NCI-H1436 (cell line): ENCODE measurements at places on chromosomes 7 and 10.

GRCh38 chr7:133839121-133839520, 288.0 kb upstream of the LRGUK start:
- no peak for DNase-seq

DNA sequence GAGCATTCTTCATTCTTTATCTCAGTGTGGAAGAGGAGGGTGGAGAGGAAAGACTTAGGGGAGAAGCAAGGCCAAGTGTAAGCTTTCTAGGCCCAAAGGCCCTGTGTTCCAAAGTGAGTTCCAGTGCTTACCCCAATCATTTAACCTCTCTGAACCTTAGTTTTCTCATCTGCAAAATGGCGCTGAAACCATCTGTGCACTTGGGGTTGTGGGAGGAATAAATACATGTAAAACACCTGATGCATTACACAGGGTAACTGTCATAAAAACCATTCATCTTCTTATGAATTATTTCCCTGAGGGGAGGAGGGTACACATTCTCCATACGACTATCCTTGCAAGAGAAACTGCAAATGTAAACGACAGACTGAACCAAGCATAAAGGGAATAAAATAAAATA, 19.0 kb downstream of the PIK3AP1 start:
- no peak for DNase-seq

GRCh38 chr7:33107136-33108066, 1.8 kb downstream of the RP9 start:
- no peak for DNase-seq

- DNase-seq = no peak
Observed at GRCh38 chr7:133859871-133860450, 267.2 kb upstream of the LRGUK start.
